Testis (tissue), 5 donors: ENCODE measurements at places on chromosomes 16 and 17. TPM values are rescaled to one million over a fixed set of nuclear protein-coding genes. Genes with fewer than 3 reads are reported as not detected.

GRCh38 chr16:89360760-89361435 lies 129.5 kb downstream of the ANKRD11 start:
- no peak for DNase-seq

- DNase-seq: no peak
Measured at GRCh38 chr17:15398736-15399331, 57.4 kb upstream of the TEKT3 start.

- no peak for DNase-seq
Measured at GRCh38 chr17:56890390-56890789, 23.5 kb downstream of the TRIM25 start.

DNA sequence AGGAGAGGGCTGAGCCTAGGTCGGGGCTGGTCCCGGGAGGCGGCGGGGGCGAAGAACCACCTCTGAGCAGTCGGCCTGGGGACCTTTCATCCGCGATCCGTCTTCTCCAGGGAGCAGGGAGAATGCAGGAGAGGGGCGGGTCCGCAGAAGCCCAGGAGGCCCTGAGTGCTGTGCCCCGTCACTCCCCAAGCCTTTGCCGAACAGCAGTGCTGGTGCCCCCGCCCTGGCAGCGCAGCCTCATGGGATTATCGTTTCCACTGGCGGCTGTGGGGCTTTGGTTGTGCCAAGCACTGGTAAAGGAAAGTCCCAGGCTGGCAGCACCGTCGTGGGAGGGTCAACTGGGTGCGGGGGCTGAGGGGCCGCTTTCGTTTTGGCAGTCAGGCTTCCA lies 631 bp downstream of the TBL3 start:
- DNase-seq: no peak

Gene SHCBP1
- total RNA-seq: 23.7 TPM

Gene CCL3
- total RNA-seq: 0.56 TPM
